Uterus (tissue), 4 donors: ENCODE measurements at places on chromosomes 1 and 21. TPM values are rescaled to one million over a fixed set of nuclear protein-coding genes. Genes with fewer than 3 reads are reported as not detected.

DNA sequence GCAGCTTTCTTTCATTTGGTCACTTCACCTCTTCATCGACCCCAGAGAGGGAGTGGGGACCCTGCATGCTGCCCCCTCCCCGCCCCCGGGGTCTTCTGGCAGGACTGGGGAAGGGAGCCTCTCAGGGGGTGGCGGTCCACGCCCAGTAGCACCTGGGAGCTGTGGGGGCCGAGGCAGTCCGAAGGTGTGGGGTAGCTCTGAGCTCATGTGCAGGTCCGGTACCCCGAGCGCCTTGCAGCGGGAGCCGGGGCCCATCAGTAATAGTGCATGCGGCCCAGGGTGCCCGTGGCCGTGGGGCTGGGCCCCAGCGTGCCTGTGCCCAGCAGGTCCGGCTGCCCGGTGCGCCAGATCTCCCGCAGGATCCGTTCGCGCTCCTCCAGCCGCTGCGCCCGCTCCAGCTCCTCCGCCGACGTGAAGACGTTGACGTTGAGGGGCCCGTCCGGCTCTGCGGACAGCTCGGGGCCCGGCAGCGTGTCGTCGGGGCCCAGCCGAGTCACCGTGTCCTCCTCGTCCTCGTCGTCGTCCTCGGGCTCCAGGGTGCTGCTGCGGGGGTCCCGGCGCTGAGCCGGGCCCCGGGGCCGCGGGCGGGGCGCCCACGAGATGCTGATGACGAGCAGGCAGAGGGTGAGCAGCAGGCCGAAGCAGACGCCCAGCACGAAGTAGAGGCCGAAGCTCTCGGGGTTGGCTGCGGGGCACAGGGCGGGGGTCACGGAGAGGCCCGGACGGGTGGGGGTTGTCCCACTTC is 1.2 kb downstream of the EVA1B start:
- peak; percentile 34 for DNase-seq
- peaks cover 8% of the 10 kb centered on the region for H3K4me1 ChIP-seq
- H3K4me3 ChIP-seq: peak overlapping the region; percentile 72
- H3K27ac ChIP-seq: peak overlapping the region; percentile 94
- H3K36me3 ChIP-seq: no peaks in the 10 kb centered on the region

DNA sequence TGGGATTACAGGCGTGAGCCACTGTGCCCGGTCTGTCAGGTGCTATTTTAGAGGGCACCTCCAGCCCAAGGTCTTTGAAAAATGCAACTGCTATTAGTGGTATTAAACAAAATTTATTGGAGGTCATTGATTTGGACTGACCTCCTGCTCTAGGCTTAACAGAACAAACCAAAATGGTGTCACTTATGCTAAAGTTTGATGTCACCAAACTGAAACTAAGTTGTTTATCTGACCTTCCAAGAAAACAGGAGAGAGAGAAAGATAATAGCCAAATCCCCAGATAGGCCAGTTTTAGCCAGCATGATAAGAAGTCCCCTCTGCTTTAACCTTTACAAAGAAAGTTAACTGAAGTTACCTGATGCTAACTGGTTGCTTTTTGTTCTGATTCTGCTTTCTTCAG is 8.1 kb upstream of the INAVA start:
- DNase-seq: no peak
- H3K4me1 ChIP-seq: no peaks in the 10 kb centered on the region
- H3K27ac ChIP-seq: no peak overlapping the region

DNA sequence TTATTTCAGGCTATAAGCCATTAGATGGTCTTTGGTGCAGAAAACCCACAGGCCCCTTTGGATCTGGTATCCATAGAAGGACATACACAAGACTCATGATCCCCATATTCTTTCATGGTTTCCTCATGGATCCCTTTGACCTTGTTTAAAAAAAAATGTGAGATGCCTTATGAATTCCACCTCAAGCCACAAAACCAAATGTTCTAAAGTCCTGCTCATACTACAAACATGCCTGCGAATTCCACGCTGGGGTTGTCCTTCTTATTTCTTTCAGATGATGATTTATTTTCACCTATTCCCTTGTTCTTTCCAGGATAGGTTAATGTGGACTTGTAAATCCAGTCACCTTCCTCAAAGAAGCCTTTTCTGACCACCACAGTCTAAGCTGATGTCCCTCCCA is 256.9 kb upstream of the DPYD start:
- no peak overlapping the region for H3K27ac ChIP-seq
- no peak for DNase-seq
- no peaks in the 10 kb centered on the region for H3K4me1 ChIP-seq
- H3K4me3 ChIP-seq: no peak overlapping the region

DNA sequence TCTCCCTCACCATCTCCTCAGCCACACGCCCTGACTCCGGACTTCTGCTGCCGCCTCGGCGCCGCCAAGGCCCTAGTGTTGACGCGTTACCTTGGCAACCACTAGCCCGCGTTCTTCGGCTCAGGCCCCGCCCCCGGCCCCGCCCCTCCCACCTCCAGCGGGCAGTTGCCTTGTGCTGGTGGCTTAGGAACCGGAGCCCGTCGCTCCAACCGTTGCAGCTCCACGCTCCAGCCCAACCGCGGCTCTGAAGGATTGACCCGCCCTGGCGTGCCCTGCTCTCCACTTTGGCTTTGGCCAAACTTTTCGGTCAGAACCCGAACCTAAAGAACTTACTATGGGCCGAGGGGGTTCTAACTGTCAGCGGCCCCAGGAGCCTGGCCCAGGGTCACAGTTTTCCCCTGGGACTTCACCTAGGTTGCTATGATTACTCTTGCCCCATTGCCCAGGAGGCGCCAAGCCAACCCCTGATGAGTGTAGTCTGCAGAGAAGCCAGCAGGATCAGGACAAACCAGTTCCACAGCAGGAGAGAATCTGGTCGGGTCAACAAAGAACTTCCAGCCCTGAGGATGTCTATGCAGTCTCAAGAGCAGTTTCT is at the start of gene CFAP45:
CFAP45 (minus strand) TSS at position 80 of the 595 bp plus-strand sequence; CDS start at position 13, 67 bp downstream.
- no peaks in the 10 kb centered on the region for H3K36me3 ChIP-seq
- H3K4me1 ChIP-seq: no peaks in the 10 kb centered on the region
- peak; percentile 67 for DNase-seq
- H3K4me3 ChIP-seq: no peak within 1 kb of the TSS

DNA sequence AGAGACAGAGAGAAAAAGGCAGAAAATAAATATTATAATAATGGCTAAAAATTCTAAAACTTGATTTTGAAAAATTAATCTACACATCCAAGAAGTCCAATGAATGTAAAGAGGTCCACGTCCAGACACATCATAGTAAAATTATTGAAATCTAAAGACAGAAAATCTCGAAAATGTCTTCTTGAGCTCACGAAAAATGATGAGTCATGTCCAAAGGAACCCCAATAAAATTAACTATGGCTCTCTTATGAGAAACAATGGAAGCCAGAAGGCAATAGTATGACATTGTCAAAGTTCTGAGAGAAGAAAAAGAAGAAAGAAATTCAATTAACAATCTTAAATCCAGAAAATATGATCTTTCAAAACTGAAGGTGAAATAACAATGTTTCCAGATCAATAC is 84.6 kb downstream of the LRRIQ3 start:
- no peak overlapping the region for H3K4me3 ChIP-seq
- H3K27ac ChIP-seq: no peak overlapping the region
- H3K27me3 ChIP-seq: no peaks in the 10 kb centered on the region

JAM2 gene
- 35.9 TPM for total RNA-seq

DLGAP3 gene
- not detected for total RNA-seq

IL12RB2 gene
- 0.64 TPM for total RNA-seq
